H1 (cell line): ENCODE measurements at places on chromosomes 5 and 9. TPM values are rescaled to one million over a fixed set of nuclear protein-coding genes. Genes with fewer than 3 reads are reported as not detected.

DNA sequence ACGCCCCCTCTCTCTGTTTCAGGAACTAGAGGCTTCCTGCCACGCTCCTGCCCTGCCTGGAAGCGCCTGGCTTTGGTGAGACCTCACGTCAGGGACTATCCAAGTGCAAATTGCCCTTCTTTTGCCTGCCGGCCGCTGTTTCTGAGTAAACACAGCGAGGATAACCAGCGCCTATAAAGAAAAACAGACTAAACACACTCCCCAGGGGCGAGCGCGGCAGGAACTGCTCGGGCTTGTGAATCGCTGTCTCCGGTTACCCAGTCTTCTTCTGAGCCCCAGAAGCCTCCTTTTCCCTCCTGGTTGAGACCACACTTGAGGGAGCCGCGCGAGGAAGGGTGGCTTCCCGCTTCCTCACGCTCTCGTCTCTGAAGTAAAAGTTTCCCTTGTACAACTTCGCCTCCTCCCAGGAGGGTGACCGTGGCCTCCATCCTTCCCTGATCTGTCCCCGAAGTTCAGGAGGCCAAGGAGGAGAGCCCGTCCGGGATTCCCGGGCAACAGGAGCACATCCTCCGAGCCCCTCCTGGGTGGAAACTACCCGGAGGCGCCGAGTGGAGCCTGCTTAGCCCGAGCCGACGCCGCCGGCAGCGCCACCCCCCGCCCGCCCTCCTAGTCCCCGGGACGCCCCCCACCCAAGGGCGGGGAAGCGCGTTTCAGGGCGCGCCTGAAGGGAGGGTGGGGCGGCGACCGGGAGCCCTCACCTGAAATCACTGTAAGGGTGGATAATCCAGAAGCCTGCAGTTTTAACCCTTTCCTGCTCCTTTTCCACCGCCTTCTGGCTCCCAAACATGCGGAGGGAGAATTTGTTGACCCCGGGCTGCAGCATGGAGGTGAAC lies 993 bp downstream of the HCN1 start:
- peak; percentile 61 for DNase-seq
- no peaks in the 10 kb centered on the region for H3K36me3 ChIP-seq
- H3K27ac ChIP-seq: no peak overlapping the region
- peaks cover 3% of the 10 kb centered on the region for H3K4me1 ChIP-seq
- H3K4me3 ChIP-seq: peak overlapping the region; percentile 47
- peaks cover 5% of the 10 kb centered on the region for H3K27me3 ChIP-seq

Gene ASPN
- not detected in 2 replicates for total RNA-seq

Gene WWC1
- total RNA-seq: 41.1 and 42.7 TPM in 2 replicates

Gene WNT8A
- total RNA-seq: 0.27 TPM in 1 of 2 replicates, not detected in the other

- H3K4me3 ChIP-seq: no peak overlapping the region
- H3K27ac ChIP-seq: no peak overlapping the region
- no peaks in the 10 kb centered on the region for H3K4me1 ChIP-seq
- H3K27me3 ChIP-seq: no peaks in the 10 kb centered on the region
- H3K36me3 ChIP-seq: no peaks in the 10 kb centered on the region
Observed at GRCh38 chr9:7341571-7341970, 458.0 kb downstream of the DMAC1 start.

DNA sequence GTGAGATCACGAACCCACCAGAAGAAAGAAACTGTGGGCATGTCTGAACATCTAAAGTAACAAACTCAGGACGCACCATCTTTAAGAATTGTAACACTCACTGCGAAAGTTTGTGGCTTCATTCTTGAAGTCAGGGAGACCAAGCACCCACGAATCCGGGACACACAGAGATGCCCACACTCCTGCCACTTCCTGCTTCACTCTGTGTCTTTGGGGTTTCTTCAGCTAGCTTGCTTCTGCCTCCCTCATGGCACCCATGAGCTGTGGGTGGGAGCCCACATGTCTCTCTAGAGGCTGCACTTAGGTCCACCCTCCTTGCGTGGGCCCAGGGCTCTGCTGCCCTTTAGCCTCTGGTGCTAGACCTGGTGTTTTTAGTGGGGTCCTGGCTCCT lies 61.2 kb upstream of the CNOT6 start:
- H3K27me3 ChIP-seq: no peaks in the 10 kb centered on the region
- DNase-seq: no peak
- no peaks in the 10 kb centered on the region for H3K36me3 ChIP-seq
- no peak overlapping the region for H3K4me3 ChIP-seq
- H3K27ac ChIP-seq: no peak overlapping the region

- H3K27me3 ChIP-seq: no peaks in the 10 kb centered on the region
- peaks cover 37% of the 10 kb centered on the region for H3K36me3 ChIP-seq
- H3K4me1 ChIP-seq: peaks cover 5% of the 10 kb centered on the region; the same call in 1 of the 2 replicates
- H3K27ac ChIP-seq: no peak overlapping the region
- DNase-seq: no peak
- no peak overlapping the region for H3K4me3 ChIP-seq
Observed at GRCh38 chr9:23662320-23662719, 163.7 kb downstream of the ELAVL2 start.

Gene STPG3
- not detected in 2 replicates for total RNA-seq

Gene TERT
- total RNA-seq: 21.0 and 23.1 TPM in 2 replicates

DNA sequence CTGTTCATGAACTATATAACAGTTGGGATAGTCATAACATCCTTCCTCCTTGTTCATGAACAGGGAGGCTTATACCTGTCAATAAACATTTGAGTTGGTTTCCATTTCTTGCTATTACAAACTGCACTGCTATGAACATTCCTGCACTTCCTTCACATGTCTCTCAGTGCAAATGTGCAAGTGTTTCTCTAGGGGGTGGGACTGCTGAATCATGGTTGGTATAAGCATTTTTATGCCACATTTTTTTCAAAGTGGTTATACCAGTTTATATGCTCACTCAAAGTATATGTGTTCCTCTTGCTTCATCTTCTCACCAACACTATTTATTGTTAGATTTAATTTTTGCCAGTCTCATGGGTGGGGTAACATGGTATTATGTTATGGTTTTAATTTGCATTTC lies 25.8 kb upstream of the TPD52L3 start:
- H3K4me3 ChIP-seq: no peak overlapping the region
- H3K4me1 ChIP-seq: no peaks in the 10 kb centered on the region
- H3K36me3 ChIP-seq: no peaks in the 10 kb centered on the region
- DNase-seq: no peak

Gene LHX2
- total RNA-seq: 0.11 and 0.17 TPM in 2 replicates

DNA sequence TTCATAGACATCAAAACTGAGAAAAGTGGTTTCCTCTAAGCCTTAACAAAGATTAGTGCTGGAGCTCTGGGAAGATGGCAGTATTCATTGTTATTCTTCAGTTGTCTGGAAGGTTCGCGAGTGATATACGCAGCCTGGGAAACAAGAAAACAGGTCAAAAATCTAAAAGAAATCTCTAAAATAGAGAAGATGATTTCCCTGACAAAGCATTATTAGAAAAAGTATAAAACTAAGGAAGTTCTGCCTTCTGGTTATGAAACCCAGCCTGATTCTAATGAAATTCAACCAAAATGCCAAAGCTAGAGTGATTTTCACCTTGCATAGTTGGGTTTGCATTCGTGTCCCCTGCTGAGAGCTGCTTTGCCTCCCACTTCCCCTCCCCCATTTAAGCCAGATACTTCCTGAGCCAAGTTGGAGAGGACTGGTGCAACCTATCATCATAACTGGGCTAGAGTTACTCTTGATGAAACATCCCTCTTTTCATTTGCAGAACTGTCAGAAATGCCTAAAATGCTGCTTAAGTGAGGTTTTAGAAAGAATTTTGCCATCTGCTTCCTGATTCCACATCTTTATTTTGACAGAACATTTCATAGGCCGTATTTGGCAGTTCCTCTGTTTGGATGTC lies 48.4 kb downstream of the NDFIP1 start:
- H3K36me3 ChIP-seq: no peaks in the 10 kb centered on the region
- no peaks in the 10 kb centered on the region for H3K27me3 ChIP-seq
- DNase-seq: no peak
- no peak overlapping the region for H3K27ac ChIP-seq
- H3K4me3 ChIP-seq: no peak overlapping the region

DNA sequence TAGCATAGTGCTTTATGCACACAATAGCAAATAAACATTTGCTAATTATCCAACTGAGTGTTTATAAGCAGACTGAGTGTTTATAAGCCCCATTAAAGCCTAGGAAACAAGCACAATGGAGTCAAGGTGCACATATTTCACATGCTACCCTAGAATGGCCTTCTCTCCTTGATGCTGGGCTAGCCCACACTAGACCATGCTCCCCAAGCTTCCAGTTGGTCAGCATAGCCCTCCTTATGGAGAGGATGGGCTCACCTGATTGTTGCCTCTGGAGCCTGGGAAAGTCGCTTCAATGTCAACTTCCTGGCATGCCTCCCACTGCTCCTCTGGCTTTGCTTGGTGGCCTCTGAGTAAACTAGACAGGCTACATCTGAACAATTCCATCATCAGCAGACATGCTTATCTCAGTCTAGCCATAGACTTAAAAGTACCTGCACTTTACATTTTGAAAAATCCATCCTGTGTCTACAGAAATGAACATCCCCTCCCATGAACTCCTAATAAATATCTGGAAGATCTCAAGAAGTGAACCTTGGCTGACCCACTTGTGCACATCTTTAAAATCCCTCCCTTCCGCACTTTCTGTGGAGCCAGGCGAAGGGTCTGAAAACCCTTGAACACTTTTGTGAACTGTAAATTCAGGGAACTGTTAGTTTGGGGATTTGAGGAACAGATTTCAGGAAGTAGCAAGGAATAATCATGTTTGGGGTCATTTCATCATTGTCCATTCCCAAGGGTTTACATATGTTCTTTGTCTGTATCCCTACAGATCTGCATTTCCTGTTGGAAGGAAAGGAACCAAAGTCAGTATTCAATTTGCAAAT lies 486.6 kb downstream of the ARHGEF28 start:
- no peak overlapping the region for H3K4me3 ChIP-seq
- no peaks in the 10 kb centered on the region for H3K4me1 ChIP-seq
- no peaks in the 10 kb centered on the region for H3K27me3 ChIP-seq
- H3K27ac ChIP-seq: no peak overlapping the region
- DNase-seq: no peak

Gene TLX3
- total RNA-seq: not detected in 2 replicates

Gene PCDHA9
- 0.28 and 0.36 TPM in 2 replicates for total RNA-seq

DNA sequence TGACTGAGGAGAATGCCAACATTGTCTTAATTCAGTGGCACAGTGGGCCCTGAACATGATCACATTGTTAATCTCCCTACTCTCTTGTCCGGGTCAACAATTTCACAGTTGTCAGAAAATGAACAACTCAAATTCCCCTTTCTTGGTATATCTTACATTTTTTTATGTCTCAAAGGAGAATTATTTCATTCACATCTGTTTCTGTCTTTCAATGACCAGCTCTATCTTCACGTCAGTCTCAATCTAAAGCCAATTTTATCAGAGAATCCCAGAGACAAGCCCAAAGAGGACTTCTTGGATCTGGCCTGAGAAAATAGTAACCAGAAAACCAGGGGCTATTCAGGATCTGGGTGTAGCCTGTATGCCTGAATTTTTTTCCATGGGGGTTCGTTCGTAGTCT lies 477.5 kb downstream of the PDE4D start:
- no peak overlapping the region for H3K27ac ChIP-seq
- no peak for DNase-seq
- H3K4me3 ChIP-seq: no peak overlapping the region
- no peaks in the 10 kb centered on the region for H3K36me3 ChIP-seq
- no peaks in the 10 kb centered on the region for H3K4me1 ChIP-seq
